Putamen (tissue), 1 donor: ENCODE measurements at places on chromosomes 7 and 10.

GRCh38 chr10:71435571-71436267 is 39.0 kb downstream of the CDH23 start:
- DNase-seq, result no peak

- DNase-seq, result no peak
Observed at GRCh38 chr7:40544871-40545303, 410.1 kb downstream of the SUGCT start.

DNA sequence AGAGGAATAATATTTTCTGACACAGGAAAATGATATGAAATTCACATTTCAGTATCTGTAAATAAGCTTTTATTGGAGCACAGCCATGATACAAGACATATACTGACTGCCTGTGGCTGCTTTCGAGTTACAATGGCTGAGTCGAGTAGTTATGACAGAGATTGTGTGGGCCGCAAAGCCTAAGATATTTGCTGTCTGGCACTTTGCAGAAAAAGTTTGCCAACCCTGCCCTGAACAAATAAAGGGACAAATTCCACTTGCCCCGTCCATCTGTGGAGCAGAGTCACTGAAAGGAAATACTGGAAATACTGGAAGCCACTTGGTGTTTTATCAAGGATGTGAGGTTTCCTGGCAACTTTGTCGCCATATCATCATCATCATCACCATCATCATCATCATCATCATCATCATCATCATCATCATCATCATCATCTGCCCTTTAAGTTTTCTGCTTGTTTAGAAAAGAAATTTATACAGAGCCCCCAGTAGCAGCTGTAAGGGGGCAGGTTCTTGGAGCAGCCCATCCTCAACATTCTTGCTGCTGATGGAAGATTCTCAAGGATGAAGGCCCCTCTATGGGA is 85.8 kb downstream of the TCF7L2 start:
- DNase-seq, result no peak

- no peak for DNase-seq
Observed at GRCh38 chr7:148761499-148762278, 63.0 kb downstream of the CUL1 start.

DNA sequence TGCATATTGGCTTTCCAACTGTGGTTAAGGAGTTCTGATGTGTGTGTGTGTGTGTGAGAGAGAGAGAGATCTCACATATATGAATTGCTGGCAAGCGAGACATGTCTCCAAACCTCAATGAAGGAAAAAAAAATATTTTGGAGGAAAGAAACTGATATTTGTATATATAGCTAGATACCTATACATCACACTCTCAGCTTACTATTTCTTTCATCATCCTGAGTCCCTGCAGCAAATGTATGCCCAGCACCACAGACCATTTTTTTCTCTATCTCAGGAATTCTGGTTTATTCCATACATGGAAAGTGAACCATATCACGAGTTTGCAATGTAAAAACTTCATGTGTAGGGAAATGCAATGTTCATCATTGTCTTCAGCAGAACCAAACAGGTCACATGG is 68.9 kb downstream of the MTERF1 start:
- no peak for DNase-seq

DNA sequence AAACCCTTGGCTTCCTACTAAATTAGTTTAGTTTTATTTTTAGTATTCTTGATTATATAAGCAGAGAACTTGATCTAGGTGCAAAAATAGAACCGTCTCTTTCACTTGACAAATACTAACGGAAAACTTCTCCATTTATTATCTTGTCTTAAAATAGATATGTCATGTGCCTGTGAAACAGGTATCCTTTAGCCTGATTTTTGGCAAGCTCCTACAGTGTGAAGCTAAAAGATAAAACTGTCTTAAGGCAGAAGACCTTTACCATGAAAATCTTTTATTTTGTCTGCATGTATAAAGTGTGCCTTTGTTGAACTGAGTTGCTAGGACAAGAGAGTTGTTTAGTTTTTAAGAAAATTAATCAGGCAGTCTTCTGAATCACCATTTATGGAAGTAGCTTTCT is 90.6 kb downstream of the CYP51A1 start:
- DNase-seq, result peak; percentile 46

- no peak for DNase-seq
Observed at GRCh38 chr10:9819756-9820494, 1197.7 kb upstream of the CELF2 start.

DNA sequence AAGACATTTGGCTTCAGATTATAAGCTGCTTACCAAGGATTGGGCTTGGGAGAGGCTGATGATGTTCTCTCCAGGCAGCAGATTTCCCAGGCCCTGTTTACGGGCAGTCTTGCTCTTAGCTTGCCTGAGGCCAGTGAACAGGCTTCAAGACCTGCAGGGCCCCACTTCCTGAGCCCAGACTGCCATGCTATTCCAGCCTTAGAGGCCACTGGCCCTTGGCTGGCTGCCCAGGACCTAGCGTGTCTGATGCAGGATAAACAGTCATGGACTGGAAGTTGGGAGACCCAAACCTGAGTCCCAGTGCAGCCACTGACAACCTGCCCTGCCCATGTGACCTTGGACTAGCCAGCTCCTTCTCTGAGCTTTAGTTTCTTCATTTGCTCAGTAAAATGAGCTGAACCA is 2.9 kb downstream of the PRXL2A start:
- DNase-seq, result no peak

GRCh38 chr10:114027951-114028350 is 15.7 kb upstream of the ADRB1 start:
- DNase-seq, result no peak

- no peak for DNase-seq
Observed at GRCh38 chr7:42981601-42982000, 49.4 kb downstream of the MRPL32 start.

DNA sequence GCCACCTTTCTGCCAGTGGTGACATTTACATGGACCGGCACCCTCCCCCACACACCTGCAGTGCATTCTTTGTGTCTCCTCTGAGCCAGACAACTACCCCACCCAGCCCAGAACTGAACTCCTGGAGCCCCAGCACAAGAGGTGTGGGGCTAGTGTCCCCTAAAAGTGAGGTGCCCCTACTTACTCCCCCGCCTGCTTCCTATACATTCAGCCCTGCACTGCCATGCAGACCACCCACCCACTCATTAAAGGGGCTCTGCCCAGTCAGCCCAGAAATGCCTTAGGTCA is 1.9 kb downstream of the SAP25 start:
- no peak for DNase-seq

GRCh38 chr7:42227541-42227935 is 9.5 kb downstream of the GLI3 start:
- DNase-seq, result no peak

- no peak for DNase-seq
Observed at GRCh38 chr10:103811463-103811862, 43.9 kb downstream of the SH3PXD2A start.

GRCh38 chr7:92137557-92137956 is 3.3 kb upstream of the CYP51A1 start:
- no peak for DNase-seq
